ENCODE measurements at places on chromosomes 13 and 19.

- DNase-seq: no peak
These were observed 13.5 kb downstream of the CLPTM1 start for GRCh38 chr19:44968670-44969069.

GRCh38 chr13:79782541-79783205, 301.7 kb downstream of the NDFIP2 start:
- DNase-seq: no peak

DNA sequence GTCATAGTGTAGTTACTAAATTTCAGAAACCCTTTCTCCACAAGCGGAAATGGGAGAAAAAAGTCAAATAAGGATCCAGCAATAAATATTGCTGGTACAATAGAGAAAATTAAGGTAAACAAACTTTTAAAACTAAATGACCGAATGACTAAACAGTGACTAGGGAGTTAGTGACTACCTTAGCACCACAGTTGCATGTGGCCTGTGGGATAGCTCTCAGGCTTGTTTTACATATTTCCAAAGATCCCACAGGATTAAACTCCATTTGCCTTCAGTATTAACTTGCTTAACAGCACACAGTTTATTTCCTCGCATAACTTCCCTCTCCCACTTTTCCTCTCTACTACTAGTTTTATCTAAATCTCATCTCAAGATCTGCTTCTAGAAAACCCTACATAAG, 824.3 kb upstream of the KLHL1 start:
- no peak for DNase-seq

- no peak for DNase-seq
These were observed 83.5 kb upstream of the ARGLU1 start for GRCh38 chr13:106651442-106651841.

DNA sequence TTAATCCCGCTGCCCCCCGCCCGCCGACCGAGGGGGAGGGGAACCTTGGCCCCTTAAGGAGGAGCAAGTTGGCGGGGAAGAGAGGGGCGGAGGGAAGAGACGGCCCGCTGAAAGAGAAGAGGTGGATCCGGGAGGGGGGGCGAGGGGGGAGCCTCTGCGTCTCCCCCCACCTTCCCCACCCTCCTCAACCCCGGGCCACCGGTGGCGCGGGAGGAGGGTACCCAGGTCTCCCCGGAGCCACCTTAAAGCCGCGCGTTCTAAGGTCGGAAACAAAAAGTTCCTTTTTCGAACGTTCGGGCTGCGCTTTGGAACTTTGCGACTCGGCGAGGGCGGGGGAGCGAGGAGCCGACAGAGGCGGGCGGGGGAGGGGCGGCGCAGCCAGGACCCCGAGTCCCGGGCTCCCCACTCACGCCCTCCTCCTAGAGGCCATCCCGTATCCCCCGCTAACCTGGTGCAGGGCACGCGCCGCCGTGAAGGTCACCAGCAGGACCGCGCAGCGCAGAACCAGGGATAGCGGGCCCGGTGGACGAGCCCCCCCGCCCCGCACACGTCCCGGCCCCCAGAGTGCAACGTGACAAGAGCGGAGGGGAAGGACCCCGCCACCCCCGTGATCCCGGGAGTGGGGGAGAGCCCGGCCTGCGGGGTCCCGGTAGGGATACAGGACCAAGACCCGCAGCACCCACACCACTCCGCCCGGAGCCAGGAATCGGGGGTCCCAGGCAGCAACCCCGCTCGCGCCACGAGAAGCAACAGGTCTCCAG, 659 bp downstream of the ERF start:
- no peak for DNase-seq

GRCh38 chr13:29140277-29140676, 320.1 kb downstream of the MTUS2 start:
- no peak for DNase-seq

DNA sequence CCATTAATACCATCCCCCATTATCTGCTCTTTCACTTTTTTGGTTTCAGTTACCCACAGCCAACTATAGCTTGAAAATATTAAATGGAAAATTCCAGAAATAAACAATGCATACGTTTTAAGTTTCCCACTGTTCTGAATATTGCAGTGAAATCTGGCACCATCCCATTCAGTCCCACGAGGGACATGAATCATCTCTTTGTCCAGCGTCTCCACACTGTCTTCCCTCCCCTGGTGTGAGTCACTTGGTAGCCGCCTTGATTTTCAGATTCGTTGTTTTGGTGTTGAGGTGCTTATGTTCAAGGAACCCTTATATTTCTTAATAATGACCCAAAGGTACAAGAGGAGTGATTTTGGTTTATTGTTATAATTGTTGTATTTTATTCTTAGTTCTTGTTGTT, 246.1 kb downstream of the DCT start:
- peak; percentile 93 for DNase-seq

- no peak for DNase-seq
These were observed 21.7 kb downstream of the MRPS31 start for GRCh38 chr13:40749327-40749726.

DNA sequence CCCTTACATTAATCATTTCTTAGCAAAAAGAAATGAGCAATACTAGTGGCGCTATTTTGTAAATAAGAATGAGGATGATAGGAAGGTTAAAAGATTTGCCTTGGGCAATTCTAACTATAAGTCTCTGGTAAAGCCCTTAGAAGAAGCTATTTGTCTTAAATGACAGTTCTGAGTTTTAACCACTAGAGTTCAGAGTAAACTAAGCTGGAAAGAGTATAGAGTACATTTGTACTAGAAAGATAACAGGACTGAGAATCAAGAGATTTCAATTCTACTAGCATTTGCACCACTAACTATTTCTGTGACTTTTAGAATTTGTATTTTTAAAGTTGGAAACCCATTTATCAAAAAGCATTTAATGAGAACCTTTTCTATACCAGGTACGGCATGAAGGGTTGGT, 750.3 kb downstream of the OLFM4 start:
- no peak for DNase-seq

DNA sequence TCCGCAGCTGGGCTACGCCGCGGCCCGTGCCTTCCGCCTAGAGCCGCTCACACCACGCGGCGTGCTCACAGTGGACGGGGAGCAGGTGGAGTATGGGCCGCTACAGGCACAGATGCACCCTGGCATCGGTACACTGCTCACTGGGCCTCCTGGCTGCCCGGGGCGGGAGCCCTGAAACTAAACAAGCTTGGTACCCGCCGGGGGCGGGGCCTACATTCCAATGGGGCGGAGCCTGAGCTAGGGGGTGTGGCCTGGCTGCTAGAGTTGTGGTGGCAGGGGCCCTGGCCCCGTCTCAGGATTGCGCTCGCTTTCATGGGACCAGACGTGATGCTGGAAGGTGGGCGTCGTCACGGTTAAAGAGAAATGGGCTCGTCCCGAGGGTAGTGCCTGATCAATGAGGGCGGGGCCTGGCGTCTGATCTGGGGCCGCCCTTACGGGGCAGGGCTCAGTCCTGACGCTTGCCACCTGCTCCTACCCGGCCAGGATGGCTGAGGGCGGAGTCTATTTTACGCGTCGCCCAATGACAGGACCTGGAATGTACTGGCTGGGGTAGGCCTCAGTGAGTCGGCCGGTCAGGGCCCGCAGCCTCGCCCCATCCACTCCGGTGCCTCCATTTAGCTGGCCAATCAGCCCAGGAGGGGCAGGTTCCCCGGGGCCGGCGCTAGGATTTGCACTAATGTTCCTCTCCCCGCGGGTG, 7.4 kb downstream of the DBP start:
- DNase-seq: no peak

GRCh38 chr19:35973487-35973886, 21.5 kb upstream of the SDHAF1 start:
- no peak for DNase-seq

DNA sequence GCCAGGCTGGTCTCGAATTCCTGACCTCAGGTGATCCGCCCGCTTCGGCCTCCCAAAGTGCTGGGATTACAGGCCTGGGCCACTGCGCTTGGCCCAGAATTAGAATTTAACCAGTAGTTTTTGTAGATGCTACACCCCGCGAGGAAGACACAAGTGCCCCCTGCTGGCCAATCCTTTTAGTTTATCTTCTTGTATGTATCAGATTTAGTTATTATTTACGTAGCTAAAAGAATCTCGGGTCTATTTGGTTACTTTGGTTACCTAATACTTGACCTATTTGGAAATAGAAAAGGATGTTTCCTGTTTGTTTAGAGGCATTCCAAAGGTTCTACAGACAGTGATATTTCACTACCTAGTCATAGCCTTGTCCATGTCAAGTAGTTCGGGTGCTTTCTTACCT, 22.0 kb downstream of the MUC16 start:
- no peak for DNase-seq

GRCh38 chr13:70758932-70759331, 650.7 kb upstream of the KLHL1 start:
- no peak for DNase-seq
